ENCODE measurements at places on chromosomes 6 and 20.

- no peak for DNase-seq
These were observed 158.7 kb downstream of the UBE3D start for GRCh38 chr6:82906951-82907350.

DNA sequence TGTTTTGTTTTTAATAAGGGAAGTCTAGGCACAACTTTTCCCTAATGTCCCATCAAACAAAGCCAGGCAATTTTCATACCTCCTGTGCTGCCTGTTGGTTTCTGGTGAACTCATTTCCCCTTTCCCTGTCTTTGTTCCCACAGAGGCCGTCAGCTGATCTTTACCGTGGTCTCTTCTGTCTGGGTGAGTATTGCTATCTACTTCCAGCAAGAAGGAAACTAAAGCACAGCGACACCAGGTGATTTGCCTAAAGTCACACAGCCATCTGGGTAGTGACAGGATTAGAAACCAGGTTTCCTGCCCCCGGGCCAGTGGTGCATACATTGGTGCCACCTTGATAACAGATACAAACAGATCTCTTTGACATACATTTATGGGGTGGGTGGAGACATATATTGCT is 59.6 kb downstream of the RAB44 start:
- no peak for DNase-seq

- DNase-seq, result peak; percentile 52
These were observed 116.0 kb downstream of the TRIM27 start for GRCh38 chr6:28807682-28808280.

DNA sequence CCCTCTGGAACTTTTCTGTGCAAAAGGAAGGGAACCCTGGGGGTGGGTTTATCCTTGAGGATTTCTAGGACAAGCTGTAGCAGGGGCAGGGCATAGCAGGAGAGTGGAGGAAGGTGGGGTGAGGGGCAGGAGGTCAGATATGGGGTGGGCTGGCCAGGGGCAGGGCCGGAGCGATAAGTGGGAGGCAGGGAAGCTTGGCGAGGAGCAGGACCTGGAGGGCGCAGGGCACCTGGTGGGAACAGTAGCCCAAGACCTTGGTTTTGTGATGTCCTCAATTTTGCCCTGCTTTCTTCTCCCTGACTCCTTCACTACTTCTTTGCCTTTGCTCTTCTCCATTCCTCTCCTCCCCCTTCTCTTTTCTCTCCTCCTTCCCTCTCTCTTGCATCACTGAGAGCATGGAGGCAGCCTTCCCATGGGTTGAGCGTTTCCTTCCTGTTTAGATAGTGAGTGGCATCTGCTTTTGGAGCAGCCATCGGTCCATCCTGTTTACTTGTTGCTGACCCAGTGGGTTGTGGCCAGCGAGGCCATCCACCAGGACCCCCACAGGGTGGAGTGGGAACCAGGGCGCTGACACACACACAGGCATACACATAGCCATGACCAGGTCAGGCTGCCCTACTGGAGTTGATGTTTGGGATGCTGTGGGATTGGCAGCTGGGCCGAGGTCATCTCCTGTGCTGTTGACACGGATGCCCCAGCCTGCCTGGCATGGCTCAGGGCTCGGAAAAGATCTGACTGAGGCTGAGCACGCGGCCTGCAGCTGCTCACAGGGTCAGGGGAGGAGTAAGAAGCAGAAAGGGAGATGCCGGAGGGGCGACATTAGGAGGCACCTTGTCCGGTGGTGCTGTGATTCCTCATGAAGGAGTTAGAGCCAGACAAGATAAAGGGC is 121.0 kb upstream of the RNF24 start:
- DNase-seq, result no peak

DNA sequence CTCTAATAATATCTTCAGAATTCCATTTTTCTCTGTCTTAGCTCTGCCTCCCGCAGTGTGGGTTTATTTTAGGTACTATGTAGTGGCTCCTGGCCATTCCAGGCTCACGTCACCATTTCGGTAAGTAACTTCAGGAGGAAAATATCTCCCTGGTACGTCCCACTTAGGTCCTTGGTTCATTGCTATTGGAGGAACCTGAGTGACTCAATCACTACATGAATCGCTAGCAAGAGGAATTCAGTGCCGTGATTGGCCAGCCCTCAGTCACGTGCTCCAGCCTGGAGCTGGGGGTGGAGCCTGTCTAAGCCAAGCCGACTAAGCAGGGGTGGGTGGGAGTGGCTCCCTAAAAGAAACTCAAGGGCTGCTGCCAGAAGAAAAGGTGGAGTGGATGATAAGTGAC is 67.3 kb upstream of the E2F3 start:
- no peak for DNase-seq

DNA sequence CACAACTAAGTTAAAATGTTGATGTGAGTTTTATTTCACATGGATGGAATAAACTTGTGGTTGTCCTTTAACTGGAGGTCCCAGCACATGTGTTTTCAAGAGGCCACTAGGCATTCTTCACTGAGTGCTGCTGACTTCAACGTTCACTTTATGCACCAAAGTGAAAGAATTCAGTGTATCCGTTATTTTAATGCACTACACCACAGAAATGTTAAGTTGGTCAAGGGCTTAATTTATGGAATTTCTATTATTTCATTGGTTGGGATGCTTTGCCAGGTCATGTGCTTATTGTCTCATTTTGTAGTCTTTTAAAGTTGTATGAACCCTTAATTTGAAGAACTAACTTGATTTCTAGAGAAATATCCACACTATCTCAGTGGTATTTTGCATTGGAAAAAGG is 106.4 kb downstream of the PPP1R14C start:
- no peak for DNase-seq

DNA sequence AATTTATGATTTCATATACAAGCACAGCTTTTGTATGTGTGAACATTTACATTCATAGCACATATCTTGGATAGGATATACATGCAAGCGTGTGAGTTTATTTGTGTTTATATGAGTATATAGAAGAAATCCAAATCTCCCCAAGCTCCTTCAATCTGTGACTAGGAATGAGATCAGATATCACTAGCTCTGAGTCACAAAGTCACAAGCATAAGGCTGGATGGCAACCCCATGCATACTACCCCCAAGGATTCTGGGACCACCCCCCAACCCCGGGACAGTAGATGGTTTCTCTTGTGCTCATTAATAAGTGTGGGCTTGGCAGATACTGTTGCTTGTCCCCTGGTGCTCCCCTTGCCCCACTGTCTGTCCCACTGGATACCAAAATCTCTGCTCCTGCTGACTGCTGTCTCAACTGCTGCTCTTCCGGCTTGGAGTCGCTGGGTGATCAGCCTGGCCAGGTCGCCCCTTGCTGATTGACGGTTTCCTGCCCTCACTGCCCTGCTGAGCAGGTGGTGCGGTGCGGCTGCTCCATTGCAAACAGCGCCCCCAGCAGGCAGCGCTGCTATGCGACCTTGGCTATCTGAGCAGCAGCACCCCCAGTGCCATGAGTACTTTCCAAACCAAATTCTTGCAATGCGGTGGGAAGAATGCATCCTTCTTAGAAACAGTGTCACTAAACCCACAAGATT is 279.4 kb downstream of the CD83 start:
- no peak for DNase-seq

- no peak for DNase-seq
These were observed 55.3 kb downstream of the DNAAF9 start for GRCh38 chr20:3352202-3352601.

- no peak for DNase-seq
These were observed 1.2 kb downstream of the HIVEP1 start for GRCh38 chr6:12013307-12013719.

GRCh38 chr6:154864066-154864430 is 130.8 kb downstream of the SCAF8 start:
- DNase-seq, result no peak

DNA sequence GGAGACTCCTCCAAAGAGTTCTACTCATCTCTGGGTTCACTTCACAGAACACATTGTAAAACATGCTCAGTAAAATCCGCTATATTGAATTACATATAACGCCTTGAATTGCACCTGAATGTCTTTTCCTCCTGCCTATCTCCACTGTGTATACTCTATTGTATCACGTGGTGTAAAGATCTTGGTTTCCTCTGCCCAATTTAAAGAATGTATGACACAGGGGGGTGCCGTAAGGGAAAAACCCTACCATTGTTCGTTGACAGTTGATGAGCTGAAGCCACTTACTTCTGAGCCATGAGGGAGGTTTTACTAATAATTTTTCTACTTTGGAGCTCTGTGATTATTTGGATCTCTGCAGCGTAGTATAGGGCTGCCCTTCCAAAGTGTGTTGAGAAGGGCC is 6.0 kb downstream of the ASF1A start:
- DNase-seq, result no peak

- no peak for DNase-seq
These were observed 39.0 kb upstream of the HBS1L start for GRCh38 chr6:135093578-135093977.

DNA sequence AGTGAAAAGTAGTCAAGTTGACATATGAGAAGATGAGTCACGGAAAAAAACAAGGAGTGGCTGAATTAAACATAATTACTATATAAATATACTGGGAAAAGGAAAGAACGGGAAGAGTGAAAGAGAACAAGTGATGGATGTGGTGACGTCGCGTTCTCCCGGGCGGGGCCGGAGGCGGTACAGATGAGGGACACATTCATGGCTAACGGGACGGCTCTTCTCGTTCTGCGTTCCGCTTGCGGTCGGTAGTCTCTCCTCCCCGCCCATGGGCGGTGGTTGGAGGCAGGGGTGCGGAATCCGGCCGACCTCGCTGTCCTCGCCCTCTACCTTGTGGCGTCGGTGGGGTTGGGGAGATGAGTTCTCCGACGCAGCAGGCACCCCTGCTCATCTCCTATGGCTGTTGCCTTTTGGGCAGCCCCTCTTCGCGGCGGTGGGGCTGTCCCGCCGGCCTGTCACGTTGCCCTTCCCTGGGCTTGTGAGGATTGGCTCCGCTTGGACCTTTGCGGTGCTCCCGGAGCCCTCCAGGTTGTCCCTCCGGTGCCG is 22.5 kb downstream of the HLA-G start:
- DNase-seq, result peak; percentile 26

DNA sequence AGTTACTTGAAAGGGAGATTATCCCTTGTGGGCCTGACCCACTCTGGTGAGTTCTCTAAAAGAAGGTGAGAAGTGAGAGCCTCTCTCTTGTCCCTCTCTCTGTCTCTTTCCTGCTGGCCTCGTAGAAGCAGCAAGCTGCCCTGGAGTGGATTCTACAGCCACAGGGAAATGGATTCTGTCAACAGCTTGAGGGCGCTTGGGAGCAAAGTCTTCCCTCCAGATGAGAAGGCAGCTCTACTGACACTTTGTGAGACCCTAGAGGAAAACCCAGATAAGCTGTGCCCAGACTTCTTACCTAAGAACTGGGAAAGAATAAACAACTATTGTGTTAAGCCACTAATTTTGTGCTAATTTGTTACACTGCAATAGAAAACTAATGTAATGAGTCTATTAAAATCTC is 39.9 kb downstream of the ANKRD60 start:
- no peak for DNase-seq

GRCh38 chr6:31247813-31248212 is 24.1 kb downstream of the HLA-C start:
- DNase-seq, result no peak

- no peak for DNase-seq
These were observed 82.9 kb downstream of the SLC35B3 start for GRCh38 chr6:8352335-8352965.

DNA sequence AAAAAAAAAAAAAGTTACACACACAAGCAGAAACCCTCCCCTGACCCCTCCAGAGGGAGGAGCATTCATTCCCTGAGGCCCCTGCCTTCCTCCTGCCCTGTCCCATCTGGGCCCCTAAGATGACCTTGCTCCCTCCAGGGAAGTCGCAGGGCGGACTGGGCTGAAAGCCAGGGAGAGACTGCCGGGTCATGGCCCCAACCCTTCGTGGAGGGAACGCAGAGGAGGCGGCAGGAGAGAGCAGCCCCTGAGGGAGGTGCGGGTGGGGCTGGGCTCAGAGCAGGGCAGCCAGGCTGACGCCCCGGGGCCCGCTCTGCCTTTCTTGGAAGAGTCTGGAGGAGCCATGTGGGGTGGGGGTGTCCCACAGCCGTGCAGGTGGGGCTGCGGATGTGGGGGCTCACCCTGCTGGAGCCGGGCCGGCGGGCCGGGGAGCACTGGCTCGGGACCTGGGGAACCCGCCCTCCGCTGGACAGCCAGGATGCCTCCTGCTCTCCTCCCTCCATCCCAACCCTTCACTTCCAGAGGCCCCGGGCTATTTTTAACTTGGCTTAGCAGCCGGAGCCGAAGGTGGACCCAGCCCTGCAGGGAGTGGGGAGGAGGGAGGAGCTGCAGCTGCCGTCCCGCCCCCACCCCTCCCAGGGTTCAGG is 15.0 kb upstream of the ABHD16B start:
- no peak for DNase-seq

GRCh38 chr6:17144016-17144415 is 42.2 kb downstream of the STMND1 start:
- no peak for DNase-seq

GRCh38 chr6:76972474-76972873 is 490.8 kb downstream of the HTR1B start:
- DNase-seq, result no peak

- DNase-seq, result no peak
These were observed 11.8 kb upstream of the SNPH start for GRCh38 chr20:1254254-1254653.

DNA sequence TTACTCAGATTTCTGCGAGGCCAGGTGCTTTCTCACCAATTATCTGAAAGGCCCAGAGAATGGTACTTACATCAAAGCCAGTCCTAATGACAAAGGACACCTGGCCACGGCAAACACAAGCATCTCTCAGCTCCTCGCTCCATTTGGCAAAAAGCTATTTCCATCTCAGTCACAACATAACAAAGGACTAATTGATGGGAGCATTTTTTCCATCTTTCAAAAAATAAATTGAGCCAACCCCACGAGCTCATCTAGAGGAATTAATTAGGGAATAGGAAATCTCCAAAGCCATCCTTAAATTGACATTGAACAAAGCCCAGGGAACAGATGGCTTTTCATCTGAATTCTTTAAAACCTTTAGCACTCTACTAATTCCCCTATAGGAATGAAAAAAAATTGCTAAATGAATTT is 236.7 kb downstream of the HAO1 start:
- DNase-seq, result no peak

DNA sequence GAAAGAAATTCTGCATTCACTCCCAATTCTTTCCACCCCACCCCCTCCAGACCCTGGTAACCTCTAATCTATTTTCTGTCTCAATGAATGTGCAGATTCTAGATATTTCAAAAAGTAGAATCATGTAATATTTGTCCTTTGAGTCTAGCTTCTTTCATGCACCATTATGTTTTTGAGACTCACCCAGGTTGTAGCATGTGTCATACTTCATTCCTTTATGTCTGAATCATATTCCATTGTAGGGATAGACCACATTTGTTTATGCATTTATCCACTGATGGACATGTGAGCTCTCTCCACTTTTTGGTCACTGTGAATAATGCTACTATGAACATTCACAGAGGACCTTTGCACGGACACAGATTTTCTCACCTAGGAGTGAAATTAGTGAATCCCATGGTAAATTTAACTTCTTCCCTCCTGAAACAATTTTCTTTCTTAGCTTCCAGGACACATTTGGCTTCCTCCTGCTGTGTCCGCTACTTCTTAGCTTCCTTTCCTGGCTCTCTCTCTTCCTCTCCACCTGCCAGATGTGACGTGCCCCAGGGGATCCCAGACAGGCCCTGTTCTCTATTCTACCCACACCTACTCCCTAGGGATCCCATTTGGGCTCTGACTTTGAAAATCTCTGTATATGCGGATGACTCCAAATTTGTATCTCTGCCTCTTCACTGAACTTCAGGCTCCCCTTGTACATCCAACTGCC is 24.1 kb upstream of the ARFGEF2 start:
- DNase-seq, result no peak

- DNase-seq, result no peak
These were observed 89.2 kb downstream of the ARID1B start for GRCh38 chr6:156866220-156867015.

GRCh38 chr6:149317644-149318571 is at the start of gene TAB2:
TAB2 (plus strand) TSS chr6:149317712; CDS start chr6:149369998, 52,286 bp downstream.
- peak; percentile 66 for DNase-seq

All from stimulated activated CD4-positive, alpha-beta T cell treated with anti-CD3 and anti-CD28 coated beads, Interleukin-2, amount 100 ng/mL, for 48 hours (primary cell).